ENCODE measurements at places on chromosomes 11 and 22. TPM values are rescaled to one million over a fixed set of nuclear protein-coding genes. Genes with fewer than 3 reads are reported as not detected.

The FBLN1 gene
- total RNA-seq: 0.40 TPM

The TNNT3 gene
- not detected for total RNA-seq

The OR2AT4 gene
- not detected for total RNA-seq

The DEPDC7 gene
- total RNA-seq: 0.20 TPM

The UPK2 gene
- not detected for total RNA-seq

The IGF2 gene
- total RNA-seq: 4.6 TPM

The RBFOX2 gene
- total RNA-seq: 83.1 TPM

The HEPHL1 gene
- not detected for total RNA-seq

The FUT4 gene
- total RNA-seq: 2.8 TPM

The MS4A6E gene
- total RNA-seq: not detected

The TSGA10IP gene
- total RNA-seq: not detected

The DDX6 gene
- 77.4 TPM for total RNA-seq

The CCDC87 gene
- under 0.01 TPM for total RNA-seq

The ARSA gene
- total RNA-seq: 8.7 TPM

The PATE4 gene
- total RNA-seq: not detected

The SLC22A6 gene
- total RNA-seq: not detected

The DKK3 gene
- 219 TPM for total RNA-seq

The SLC35E4 gene
- total RNA-seq: 22.8 TPM

The LINC01488 gene
- under 0.01 TPM for total RNA-seq

The CASP1 gene
- 28.0 TPM for total RNA-seq

The HORMAD2 gene
- total RNA-seq: not detected

The OR8G5 gene
- total RNA-seq: not detected

The VSIG2 gene
- under 0.01 TPM for total RNA-seq

The LARGE2 gene
- not detected for total RNA-seq

The CCDC117 gene
- 10.0 TPM for total RNA-seq

The INS gene
- not detected for total RNA-seq

The PDGFB gene
- 29.6 TPM for total RNA-seq

The ABCC8 gene
- not detected for total RNA-seq

The ZFTA gene
- total RNA-seq: 9.6 TPM

The CACNA1I gene
- total RNA-seq: not detected

The SPON1 gene
- total RNA-seq: under 0.01 TPM

The FBXO7 gene
- total RNA-seq: 42.1 TPM

The DDI1 gene
- not detected for total RNA-seq

The SLC35F2 gene
- total RNA-seq: 22.8 TPM

The CD3G gene
- not detected for total RNA-seq

The CHID1 gene
- 42.3 TPM for total RNA-seq

The OR10G7 gene
- not detected for total RNA-seq

The FOLR1 gene
- total RNA-seq: not detected

The TSPO gene
- 310 TPM for total RNA-seq

The POLR3H gene
- total RNA-seq: 9.3 TPM

The NCF4 gene
- total RNA-seq: not detected

The CAT gene
- 28.2 TPM for total RNA-seq

The SLC22A8 gene
- total RNA-seq: not detected

The KRTAP5-2 gene
- not detected for total RNA-seq

The PRR5 gene
- 5.2 TPM for total RNA-seq

The HTR3A gene
- total RNA-seq: not detected

The POU2AF2 gene
- not detected for total RNA-seq

The ACRV1 gene
- under 0.01 TPM for total RNA-seq

The MS4A15 gene
- not detected for total RNA-seq

All from lung microvascular endothelial cell (primary cell).